ENCODE measurements at places on chromosomes 16 and 17. TPM values are rescaled to one million over a fixed set of nuclear protein-coding genes. Genes with fewer than 3 reads are reported as not detected.

GRCh38 chr17:82388223-82388921, 16.8 kb downstream of the UTS2R start:
- DNase-seq, result no peak

- no peak for DNase-seq
These were observed 6.1 kb downstream of the DOK4 start for GRCh38 chr16:57479976-57480753.

- no peak for DNase-seq
These were observed 9.0 kb downstream of the VPS9D1 start for GRCh38 chr16:89711601-89712273.

Gene WWP2
- 73.0 TPM for total RNA-seq

Gene CCP110
- total RNA-seq, result 28.6 TPM

GRCh38 chr16:733382-734207, 6.7 kb downstream of the HAGHL start:
- no peak for DNase-seq

Gene CSH1
- not detected for total RNA-seq

- no peak for DNase-seq
These were observed 24.4 kb downstream of the CNTROB start for GRCh38 chr17:7956228-7956965.

- DNase-seq, result no peak
These were observed 29.5 kb downstream of the MPRIP start for GRCh38 chr17:17071531-17072360.

DNA sequence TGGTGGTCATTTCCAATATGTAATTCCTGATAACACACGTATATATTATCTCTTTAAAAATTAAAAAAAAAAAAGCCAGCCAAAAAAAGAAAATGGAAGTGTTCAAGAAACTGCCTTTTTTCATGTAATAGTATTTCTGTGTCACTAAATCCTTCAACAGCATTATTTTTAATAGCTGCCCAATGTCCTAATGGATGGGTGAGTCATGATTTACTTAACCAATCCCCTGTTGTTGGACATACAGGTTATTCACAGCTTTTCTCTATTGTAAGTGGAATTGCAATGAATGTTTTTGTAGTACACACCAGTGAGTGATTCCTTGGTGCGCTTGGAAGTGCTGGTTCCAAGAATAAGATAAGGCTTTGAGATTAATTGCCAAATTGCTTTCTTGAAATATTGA, 124.9 kb downstream of the WWOX start:
- DNase-seq, result no peak

Gene TMEM114
- total RNA-seq, result not detected

DNA sequence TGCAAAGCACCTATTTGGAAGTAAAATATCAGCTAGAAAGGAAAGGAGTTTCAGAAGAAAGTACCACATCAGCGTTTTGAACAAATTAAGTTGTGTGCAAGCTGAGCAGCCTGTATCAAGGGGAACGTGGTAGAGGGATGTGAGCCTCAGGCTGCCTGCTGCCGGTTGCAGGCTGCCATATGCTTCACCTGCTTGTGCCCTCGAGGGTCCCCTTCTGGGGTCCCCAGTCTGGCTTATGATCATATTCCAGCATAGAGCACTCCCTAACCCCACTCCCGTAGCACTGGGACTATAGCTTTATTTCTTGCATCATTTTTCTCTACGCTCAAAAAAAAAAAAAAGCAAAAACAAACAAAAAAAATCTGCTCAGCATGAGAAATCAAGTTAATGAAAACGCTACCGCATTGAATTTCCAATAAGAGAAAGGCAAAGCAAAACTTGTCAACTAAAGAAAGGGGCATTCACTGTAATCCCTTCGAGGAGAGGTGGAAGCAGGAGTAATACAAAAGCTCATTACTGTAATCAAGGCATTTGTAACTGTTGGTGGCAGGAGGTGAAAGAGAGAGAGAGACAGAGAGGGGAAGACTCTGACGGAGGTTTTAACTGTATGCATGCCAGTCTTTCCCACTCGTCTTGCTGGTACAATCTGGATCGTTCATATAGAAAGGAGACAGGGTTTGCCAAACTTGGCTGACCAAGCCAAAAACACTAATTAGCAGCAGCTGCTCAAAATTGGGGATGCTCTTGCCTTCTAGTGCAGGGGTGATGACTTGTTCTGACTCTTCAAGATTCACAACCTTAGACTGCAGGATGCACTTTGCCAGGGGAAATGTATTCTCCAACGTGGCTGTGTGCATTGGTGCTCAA, 258.2 kb upstream of the HSBP1 start:
- no peak for DNase-seq

Gene LITAFD
- total RNA-seq, result not detected

DNA sequence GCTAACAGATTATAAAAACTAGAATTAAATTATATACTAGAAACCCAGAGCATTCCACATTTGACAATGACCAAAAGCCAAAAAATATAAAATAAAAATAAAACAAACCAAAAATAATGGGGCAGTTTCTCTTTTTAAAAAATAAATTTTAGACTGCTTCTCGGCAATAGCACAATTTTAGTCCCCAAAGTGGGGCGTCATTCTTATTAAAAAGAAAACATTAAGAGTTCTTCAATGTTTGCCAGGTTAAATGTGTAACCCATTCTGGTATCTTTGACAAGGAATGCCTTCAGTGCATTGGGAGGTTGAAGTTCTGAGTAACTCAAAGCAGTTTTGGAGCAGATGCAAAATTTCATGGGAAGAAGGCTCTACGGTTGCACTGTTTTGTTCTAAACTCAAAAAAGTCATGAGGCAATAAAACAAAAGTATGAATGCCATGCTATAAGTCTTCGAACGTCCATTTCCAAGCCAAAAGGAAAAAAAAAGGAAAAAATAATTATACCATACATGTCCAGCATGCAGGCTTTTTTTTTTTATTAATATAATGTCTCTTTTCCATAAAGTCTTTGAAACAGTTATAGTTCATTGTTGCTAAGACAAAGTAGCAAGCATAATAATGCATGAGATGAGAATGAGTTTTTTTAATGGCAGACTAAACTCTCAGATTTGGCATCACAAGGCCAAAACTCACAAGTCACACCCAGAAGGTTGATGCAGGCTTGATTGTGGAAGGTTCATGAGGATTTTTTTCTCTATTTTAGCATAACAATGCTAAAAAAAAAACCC, 3.1 kb downstream of the MAF start:
- no peak for DNase-seq

Gene UTS2R
- total RNA-seq, result not detected

DNA sequence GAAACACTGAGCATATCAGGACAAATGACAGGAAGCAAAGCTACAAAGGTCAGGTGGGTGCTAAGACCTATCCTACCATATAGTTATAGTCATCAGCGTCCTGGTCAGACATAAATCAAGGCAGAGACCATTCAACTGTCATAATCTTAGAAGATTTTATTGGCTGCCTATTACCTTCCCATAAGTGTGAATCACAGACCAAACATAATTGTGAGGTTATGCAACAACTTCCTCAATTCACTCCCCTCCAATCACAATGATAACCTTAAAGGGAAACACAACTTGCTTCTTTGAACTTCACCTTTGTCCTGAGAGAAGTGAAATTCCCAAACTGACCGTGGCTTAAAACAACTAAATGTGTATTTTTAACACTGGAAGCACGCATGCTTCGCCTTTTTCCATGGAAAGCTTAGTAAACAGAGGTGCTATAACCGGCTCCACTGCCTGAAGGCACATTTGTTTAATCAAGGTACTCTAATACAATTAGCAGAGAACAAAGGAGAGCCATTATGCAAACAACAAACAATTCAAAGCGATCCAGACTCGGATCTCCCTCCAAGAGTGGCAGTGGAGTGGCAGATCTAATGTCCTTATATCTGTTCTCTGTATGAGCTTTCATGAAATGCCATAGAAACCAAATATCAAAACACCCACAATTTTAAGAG, 84.9 kb downstream of the TMEM114 start:
- DNase-seq, result no peak

All from tibial nerve (tissue), 4 donors.